Activated CD4-positive, CD25-positive, alpha-beta regulatory T cell (primary cell): ENCODE measurements at places on chromosomes 16 and 17.

DNA sequence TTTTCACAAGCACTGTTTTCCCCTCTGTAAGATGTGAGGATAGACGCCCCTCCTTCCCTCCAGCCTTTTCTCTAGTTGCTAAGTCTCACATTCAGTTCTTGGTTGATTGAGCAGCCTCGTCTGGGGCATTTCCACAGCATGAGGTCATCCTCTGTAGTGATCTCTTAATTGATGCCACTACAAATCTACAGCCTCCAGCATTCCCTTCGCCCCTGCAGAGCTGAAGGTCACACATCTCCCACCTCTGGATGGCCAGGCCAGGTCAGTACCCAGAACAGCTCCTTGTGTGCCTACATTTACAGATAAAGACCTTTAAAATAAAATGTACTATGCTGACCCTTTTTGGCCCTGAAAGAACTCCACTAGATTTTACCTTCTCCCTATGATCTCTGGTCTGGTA lies 32.5 kb upstream of the CDH11 start:
- DNase-seq: no peak

- no peak for DNase-seq
These were observed 10.2 kb downstream of the MARCHF10 start for GRCh38 chr17:62797959-62798358.

DNA sequence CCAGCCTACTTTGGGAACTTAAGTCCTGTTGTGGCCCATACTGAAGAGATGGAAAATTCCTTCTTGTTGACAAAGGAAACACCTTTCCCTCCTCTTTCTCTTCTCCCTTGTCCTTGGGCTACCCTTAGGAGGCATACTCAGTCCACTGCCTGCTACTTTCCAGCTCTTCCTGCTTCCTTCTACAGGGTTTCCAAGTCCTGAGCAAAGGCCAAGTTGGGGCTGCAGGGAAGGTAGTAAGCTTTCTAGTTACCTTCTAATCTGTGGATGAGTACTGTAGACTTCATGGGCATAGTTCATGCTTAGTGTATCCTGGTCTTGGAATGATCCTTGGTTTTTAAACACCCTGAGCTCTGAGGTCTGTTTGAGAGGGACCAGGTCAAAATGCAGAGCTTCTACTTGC lies 299.2 kb upstream of the MAF start:
- no peak for DNase-seq

- DNase-seq: no peak
These were observed at the start of gene TLCD2 for GRCh38 chr17:1709971-1710806. Gene TLCD2 (minus strand): TSS chr17:1710377. CDS start chr17:1710242, 135 bp downstream.

DNA sequence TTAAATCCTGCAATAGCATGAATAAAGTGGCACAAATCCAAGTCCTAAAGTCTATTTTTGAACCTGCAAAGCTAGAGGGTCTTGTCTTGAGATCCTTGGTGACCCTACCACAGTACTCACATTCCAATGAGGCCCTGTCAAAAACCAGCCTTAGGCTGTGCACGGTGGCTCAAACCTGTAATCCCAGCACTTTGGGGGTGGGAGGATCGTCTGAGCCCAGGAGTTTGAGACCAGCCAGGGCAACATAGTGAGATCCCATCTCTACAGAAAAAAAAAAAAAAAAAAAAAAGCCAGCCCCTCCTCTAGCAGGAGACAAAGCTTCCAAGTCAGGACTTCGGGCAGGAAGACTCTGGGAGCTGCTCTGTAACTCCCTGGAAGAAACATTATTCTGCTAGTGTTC lies 16.3 kb downstream of the CYTH1 start:
- no peak for DNase-seq
